BJ (cell line): ENCODE measurements at places on chromosomes 1 and 21. TPM values are rescaled to one million over a fixed set of nuclear protein-coding genes. Genes with fewer than 3 reads are reported as not detected.

The CFHR1 gene
- 0.26 and 0.33 TPM in 2 replicates for polyA plus RNA-seq

DNA sequence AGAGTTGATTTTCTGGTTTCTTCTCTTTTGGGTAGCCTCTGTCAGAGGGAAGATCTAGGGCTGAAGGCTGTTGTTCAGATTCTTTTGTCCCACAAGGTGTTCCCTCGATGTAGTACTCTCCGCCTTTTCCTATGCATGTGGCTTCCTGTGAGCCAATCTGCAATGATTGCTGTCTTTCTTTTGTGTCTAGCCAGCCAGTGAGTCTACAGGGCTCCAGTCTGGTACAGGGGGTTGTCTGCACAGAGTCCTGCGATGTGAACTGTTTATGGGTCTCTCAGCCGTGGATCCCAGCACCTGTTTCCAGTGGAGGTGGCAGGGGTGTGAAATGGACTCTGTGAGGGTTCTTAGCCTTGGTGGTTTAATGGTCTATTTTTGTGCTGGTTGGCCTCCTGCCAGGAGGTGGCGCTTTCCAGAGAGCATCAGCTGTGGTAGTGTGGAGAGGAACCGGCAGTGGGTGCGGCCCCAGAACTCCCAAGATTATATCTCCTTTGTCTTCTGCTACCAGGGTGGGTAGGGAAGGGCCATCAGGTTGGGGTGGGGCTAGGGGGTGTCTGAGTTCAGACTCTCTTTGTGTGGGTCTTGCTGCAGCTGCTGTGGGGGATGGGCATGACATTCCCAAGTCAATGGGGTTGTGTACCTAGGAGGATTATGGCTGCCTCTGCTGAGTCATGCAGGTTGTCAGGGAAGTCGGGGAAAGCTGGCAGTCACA, 81.3 kb upstream of the C21orf91 start:
- no peak for DNase-seq

The KRTAP10-10 gene
- polyA plus RNA-seq, result not detected in 2 replicates

DNA sequence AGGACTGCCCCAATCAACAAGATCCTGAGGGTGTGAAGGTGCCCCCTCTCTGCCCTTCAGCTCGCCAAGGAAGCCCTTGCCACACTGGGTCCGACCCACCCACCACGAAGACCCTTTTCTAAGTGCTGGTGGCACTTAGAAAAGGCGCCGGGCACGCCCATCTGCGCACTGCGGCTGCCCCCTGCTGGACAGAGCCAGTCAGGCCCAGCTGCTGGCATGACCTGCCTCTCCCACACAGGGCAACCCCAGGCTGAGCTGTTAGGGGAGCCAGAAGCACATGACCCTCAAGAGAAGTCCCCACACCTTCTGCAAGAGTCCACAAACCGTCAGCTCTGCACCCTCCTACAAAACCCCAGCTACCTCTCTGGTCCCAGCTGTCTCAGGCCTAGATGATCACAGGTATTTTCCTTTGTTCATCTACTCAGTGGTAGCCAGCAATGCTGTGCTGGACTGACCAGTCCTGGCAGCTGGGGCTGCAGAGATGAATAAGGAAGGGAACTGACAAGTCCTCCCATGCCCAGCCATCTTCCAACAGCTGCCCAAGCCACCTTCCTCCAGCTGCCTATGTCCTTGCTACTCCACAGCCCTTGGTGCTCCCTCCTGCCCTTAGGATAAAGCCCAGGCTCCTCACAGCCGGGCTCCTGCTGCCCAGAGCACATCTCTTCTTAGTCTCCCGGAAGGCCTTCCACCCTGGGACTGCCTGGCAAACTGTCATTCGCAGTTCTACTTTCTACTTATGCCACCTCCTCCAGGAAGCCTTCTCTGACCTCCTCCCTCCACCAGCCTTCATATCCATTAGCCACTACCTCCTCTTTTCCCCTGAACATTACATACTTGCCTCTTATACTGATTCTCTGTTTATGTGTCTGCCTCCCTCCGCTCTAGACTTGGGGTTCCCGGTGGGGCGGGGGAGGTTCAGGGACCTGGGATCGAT, 39.8 kb upstream of the ZC3H12A start:
- no peak for DNase-seq

The CACNA1E gene
- polyA plus RNA-seq, result not detected in 2 replicates

DNA sequence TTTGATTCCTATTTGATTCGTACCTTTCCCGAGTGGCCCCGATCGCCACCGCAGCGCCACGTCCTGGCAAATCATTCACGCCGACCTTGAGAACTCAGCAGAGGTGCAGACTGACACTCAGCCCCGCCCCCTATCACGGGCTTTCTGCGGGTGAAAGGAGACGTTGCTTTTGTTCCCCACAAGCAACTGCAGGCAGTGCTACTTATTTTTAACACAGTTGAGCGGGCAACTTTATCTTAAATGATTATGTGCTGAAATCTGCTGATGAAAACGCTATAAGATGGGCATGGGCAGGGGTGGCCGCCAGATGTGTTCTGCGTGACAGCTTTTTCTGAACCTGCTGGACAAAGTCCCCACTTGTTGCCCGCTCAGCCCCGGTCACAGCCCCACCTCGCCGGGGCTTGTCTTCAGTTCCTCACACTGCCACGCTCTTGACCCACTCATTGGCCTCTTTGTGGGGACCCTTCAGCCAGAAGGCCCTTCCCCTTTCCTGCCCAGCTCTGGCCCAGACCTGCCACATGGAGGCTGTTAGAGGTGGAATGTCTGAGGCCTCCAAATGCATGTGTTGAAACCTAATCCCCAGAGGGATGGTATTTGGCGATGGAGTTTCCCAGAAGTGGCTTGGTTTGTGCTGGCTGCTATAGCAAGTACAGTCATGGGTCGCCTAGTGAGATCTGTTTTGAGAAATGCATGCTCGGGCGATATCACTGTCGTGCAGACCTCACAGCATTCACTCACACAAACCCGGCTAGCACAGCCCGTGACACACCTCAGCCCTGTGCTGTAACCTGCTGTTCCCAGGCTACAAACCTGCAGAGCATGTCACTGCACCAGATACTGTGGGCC, 15.7 kb upstream of the PDXK start:
- peak; percentile 60 for DNase-seq

The CFAP74 gene
- not detected in 2 replicates for polyA plus RNA-seq

DNA sequence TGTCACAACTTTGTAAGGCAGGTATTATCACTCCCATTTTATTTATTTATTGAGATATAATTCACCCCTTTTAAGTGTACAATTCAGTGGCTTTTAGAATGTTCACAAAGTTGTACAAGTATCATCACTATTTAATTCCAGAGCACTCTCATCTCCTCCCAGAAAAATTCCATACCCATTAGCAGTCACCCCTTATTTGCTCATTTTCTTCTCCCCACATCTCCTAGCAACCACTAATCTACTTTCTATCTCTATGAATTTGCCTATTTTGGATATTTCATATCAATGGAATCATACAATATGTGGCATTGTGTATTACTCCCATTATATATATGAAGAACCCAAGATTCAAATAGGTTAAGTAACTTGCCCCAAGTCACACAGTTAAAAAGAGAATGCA, 7.0 kb downstream of the DSTYK start:
- no peak for DNase-seq

DNA sequence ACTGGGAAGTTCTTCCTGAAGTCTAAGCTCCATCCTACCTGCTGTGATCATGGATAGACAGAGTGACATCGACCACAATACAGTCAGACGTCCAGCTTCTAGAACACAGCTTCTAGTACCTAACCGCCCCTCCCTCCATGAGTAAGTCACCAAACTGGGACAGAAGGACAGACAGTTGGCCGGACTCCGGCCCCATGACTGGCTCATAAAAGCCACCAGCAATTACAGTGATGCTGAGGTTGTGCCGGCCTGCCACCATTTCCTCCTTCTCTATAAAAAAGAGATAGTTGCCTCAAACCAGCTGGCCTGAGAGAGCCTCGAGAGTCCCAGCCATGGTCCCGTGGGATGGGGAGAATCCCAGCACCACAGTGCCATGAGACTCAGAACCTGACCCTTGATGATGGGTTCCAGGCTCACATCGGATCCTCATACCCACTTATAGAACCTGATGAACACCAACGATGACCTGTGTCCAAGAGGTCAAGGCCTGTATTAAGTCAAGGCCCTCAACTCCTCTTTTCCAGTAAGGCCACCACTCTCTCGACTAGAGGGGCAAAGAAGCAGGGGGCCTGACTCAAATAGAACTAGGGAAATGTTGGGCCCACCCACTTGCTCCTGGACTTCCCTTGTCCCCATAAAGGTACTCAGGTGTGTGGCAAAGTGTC, 3.4 kb downstream of the MEF2D start:
- DNase-seq, result no peak

The ARHGEF10L gene
- polyA plus RNA-seq, result 5.6 and 12.5 TPM in 2 replicates

- no peak for DNase-seq
Observed at GRCh38 chr1:171107262-171107940, 16.7 kb downstream of the FMO3 start.

The AMPD1 gene
- not detected in 2 replicates for polyA plus RNA-seq

- DNase-seq, result no peak
Observed at GRCh38 chr1:119052267-119052666, 64.1 kb upstream of the TBX15 start.

The JAM2 gene
- polyA plus RNA-seq, result 0.21 and 0.58 TPM in 2 replicates

The HHIPL2 gene
- polyA plus RNA-seq, result 0.23 and 0.32 TPM in 2 replicates

- peak; percentile 98 for DNase-seq
Observed at GRCh38 chr1:110003747-110004428, 19.3 kb downstream of the AHCYL1 start.

GRCh38 chr1:91792489-91793071, 93.4 kb downstream of the TGFBR3 start:
- no peak for DNase-seq

The NBPF10 gene
- 0.77 and 1.0 TPM in 2 replicates for polyA plus RNA-seq

DNA sequence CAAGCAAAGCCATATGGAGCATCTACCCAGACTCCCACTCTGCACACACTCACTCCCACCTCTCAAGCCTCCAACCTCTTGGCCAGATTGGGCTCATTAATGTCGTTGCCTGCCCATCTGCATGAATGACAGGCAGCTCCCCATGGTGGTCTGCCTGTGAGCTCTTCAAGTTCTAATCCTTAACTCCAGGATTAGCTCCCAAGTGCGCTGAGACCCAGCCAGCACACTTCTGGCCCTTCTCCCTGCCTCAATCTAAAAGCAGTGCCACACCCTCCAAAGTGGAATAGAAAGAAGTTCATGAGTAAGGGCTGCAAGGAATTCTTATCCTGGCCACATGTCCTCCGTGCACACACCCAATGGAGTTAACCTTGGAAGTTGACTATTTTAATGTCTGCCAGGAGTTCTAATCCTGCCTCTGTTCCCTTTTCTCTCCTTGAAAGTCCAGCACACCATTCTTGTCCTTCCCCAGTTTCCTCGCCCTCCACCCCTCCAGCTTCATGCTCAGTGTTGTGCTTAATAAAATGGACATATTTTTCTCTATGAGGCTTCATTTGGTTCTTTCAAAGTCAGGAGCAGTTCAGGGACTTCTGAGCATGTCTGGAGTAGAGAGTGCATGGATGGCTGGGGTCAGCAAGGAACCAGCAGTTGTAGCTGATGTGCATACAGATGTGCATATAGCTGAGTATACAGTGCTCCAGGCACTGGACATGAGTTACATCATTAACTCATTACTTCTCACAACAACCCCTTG, 30.1 kb downstream of the CAMK1G start:
- DNase-seq, result no peak

DNA sequence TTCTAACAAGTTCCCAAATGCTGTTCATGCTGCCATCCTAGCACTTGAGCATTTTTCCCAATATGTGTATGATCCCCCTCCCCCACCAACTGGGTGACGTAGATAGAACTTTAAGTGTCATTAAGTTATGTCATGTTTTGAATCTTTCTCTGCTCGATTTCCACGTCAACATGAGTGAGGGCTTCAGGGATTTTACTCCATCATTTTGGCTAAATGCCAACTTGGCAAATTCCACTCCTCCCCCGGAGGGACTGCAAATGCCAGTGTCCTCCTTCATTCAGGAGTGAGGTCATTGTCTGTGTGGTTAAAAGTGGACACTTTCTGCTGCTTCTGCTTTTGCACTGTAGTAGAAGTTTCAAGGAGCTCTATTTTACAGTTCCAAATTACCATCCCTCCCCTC, 201.7 kb downstream of the FGGY start:
- no peak for DNase-seq

GRCh38 chr1:27569506-27570291, 34.2 kb downstream of the AHDC1 start:
- DNase-seq, result no peak
